ENCODE measurements at places on chromosomes 3 and 15. TPM values are rescaled to one million over a fixed set of nuclear protein-coding genes. Genes with fewer than 3 reads are reported as not detected.

The MCTP2 gene
- polyA plus RNA-seq: 1.6 TPM

The GATM gene
- 0.86 TPM for polyA plus RNA-seq

The SLC28A1 gene
- polyA plus RNA-seq: not detected

The SYNPR gene
- polyA plus RNA-seq: not detected

The SCAANT1 gene
- not detected for polyA plus RNA-seq

The NEDD4 gene
- polyA plus RNA-seq: 5.6 TPM

The OR5AC2 gene
- not detected for polyA plus RNA-seq

The LRRC31 gene
- polyA plus RNA-seq: not detected

The GRAMD1C gene
- 0.32 TPM for polyA plus RNA-seq

The TMEM45A gene
- not detected for polyA plus RNA-seq

The SFMBT1 gene
- 14.5 TPM for polyA plus RNA-seq

The SLC25A20 gene
- 21.5 TPM for polyA plus RNA-seq

The TAGLN3 gene
- polyA plus RNA-seq: not detected

The EID1 gene
- polyA plus RNA-seq: 244 TPM

Data from CD4-positive, CD25-positive, alpha-beta regulatory T cell (primary cell).